ENCODE measurements at places on chromosomes 1 and 21.

DNA sequence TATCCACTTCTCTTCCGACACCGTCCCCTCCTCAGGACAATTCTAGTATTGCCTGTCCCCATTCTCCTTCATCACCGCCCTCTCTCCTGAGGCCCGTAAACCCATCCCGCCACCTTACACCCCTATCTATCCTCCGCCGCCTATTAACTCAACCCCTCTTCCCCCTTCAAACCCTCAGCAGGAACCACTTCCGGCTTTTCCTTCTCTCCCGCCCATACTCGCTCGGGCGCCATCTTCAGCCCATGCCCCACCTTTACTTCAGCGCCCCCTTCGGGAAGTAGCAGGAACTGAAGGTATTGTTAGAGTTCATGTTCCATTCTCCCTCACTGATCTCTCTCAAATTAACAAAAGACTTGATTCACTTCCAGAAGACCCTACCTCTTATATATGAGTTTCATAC is 31.6 kb downstream of the VN1R5 start:
- DNase-seq = no peak

- DNase-seq = no peak
These were observed 538.1 kb upstream of the PTBP2 start for GRCh38 chr1:96183485-96183884.

- DNase-seq = no peak
These were observed 68.4 kb downstream of the EPHB2 start for GRCh38 chr1:22778862-22779520.

GRCh38 chr1:119673171-119673940 is 25.3 kb upstream of the ZNF697 start:
- DNase-seq = no peak

DNA sequence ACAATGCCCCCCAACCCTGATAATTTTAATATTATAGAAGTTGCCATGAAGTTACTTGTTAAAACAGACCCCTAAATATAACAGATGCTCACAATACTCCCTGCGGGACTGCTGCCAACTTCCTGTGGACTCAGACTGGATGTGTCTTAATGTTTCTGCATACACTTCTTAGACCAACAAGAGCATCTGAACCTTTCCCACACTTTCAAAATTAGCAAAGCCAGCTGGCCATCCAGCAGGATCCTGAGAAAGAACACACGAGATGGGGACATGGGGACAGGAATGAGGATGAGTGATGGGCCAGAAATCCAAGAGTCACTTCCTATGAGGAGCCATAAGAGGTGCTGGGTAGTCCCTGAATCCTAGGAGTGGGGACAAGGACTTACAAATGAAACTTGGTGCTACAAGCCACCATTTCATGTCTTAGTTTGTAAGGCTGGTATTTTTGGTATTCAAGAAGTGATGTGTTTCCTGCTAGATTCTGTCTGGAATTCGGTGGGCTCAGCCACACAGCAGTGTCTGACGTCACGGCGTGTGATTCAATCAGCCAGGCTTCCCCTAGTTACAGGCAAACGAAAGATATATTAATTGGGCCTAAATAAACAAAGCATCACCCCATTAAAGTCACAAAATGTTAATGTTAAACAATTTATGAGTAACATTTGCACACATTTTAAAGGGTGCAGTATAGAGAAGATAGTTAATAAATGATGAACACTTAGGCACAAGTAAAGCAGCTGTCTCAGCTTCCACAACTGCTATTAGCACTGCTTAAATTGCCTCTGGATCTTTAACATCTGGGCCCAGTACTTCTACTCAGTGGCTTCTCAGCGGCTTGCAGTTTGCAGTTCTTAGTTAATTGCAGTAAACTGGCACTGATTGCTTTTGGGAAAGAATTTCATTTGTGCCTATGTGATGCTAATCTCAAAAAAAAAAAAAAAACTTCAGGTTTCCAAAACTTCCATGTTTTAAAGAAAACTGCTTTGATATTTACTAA is 41.2 kb upstream of the RGS8 start:
- no peak for DNase-seq

GRCh38 chr21:25560271-25560685 is 47.0 kb downstream of the MRPL39 start:
- DNase-seq = no peak

DNA sequence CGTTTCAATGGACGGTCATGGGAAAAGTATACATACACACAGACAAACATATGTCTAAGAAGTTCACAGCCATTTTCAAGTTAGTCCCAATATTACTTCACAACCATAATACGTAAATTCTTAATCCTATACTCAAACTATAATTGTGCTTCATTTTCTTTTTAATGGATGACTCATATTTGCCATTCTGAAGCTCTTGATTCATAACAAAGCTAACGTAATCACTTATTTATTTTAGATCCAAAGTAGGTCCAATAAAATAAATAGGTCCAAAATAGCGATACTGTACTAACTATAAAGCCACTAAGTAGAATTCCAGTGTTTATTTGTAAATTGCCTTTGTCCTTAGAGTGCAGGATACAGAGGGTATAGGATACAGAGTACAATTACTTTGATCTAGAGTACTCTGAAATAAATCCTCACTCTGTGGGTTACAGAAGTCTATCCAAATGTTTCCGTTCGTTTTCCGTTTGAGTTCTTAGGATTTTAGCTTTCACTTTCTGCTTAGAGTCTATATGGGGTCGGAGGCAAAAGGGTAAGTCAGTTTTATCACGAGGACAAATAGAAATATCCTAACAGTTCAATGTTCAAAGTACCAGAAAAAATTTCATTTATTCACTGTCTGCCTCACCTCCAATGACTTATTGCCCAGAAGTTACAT is 8.8 kb upstream of the C1orf115 start:
- no peak for DNase-seq

GRCh38 chr1:119266386-119266785 is 102.2 kb upstream of the HAO2 start:
- peak; percentile 15 for DNase-seq

- no peak for DNase-seq
These were observed 35.2 kb downstream of the RAP1A start for GRCh38 chr1:111654839-111655238.

GRCh38 chr1:153849487-153850185 is 73.1 kb downstream of the GATAD2B start:
- DNase-seq = peak; percentile 15

GRCh38 chr1:41614818-41615217 is 130.3 kb upstream of the EDN2 start:
- DNase-seq = no peak

- no peak for DNase-seq
These were observed 27.1 kb downstream of the CFAP57 start for GRCh38 chr1:43199093-43199726.

DNA sequence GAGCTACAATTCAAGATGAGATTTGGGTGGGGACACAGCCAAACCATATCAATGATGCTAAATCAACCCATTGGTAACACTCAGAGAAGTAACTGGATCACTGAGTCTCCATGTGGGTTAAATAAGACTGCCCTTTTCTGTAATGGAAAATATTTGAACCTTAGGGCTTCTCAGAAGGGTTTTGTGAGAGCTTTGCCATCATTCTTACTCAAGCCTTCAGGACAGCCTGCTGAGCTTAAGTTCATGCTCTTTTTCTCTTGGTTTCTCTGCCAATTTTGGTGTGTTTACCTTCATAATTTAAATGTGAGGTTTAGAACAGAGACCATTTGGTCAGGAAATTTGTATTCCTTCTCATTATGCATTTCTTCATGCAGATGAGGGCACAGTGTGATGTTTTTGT is 74.7 kb downstream of the DISC1 start:
- DNase-seq = no peak

DNA sequence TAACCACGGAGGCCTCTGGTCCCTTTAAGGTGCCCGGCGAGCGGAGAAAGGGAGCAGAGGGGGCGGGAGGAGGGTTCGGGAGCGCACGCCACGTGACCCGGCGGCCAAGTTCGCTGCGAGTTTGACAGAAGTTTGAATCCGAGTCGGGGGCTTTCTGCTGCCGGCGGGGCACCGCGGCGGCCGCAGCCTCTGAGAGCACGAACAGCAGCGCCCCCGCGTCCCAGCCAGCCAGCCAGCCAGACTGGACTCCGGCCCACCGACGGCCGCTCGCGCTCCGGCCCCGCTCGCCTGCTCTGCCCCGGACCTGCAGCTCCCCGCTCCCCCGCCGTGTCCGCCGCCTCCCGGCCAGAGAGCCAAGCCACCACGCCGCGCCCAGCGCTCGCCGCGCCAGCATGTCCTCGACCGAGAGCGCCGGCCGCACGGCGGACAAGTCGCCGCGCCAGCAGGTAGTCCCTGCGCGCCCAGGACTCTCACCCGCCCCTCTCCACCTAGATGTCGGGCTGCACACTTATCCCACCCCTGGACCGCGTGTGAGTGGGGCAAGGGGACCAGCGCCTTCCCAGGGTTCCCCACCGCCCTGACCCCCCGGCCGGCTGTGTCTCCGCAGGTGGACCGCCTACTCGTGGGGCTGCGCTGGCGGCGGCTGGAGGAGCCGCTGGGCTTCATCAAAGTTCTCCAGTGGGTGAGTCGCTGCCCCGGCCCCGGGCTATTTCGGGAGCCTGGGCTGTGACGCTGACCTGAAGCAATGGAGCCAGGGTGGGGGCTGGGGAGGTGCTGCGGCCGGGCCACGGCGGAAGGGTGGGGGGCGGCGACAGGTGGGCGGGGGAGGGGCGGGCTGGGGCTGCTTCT is at the start of gene SYPL2:
Gene SYPL2 (plus strand): TSS at position 95 of the 849 bp plus-strand sequence. CDS start 298 bp downstream, at position 393.
- no peak for DNase-seq

DNA sequence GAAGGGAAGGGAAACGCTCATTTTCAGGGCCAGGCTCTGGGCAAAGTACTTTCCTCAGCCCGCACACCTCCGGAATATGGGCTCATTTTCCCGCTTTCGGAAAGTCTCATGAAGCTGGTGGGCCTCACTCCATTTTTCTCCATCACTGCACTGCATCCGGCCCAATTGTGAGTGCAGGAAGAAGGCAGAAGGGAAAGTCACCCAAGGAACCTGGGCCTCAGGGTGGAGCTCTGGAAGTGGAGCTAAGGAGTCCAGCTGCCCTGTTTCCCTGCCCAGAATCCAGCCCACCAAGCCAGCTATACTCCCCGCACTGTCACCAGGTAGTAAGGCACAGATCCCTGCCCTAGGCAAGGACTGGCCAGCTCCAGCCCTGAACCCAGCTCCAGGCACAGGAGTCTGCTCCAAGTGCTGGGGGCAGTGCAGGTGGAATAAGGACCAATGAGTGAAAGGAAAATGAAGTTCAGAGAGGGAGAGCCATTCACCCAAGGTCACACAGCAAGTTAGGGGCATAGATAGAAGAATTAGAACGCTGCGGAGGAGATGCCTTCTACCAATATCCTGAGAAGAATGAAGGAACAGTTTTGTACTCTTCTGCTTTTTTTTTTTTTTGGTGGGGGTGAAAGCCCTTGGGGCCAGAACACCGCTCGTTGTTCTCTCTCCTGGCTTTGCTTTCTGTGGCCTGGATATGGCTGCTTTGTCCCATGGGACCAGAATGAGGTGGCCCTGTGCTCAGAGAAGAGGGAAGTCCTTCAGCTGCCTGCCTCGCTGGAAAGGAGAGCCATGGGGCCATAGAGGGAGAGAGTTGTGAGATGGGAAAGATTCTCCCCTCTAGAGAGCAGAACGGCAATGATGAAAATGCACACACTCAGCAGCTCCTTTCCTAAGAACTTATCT is 10.0 kb downstream of the LRP8 start:
- no peak for DNase-seq

- no peak for DNase-seq
These were observed 27.5 kb downstream of the SH3BGR start for GRCh38 chr21:39479164-39479813.

- no peak for DNase-seq
These were observed 623 bp downstream of the PTPRF start for GRCh38 chr1:43531107-43531905.

DNA sequence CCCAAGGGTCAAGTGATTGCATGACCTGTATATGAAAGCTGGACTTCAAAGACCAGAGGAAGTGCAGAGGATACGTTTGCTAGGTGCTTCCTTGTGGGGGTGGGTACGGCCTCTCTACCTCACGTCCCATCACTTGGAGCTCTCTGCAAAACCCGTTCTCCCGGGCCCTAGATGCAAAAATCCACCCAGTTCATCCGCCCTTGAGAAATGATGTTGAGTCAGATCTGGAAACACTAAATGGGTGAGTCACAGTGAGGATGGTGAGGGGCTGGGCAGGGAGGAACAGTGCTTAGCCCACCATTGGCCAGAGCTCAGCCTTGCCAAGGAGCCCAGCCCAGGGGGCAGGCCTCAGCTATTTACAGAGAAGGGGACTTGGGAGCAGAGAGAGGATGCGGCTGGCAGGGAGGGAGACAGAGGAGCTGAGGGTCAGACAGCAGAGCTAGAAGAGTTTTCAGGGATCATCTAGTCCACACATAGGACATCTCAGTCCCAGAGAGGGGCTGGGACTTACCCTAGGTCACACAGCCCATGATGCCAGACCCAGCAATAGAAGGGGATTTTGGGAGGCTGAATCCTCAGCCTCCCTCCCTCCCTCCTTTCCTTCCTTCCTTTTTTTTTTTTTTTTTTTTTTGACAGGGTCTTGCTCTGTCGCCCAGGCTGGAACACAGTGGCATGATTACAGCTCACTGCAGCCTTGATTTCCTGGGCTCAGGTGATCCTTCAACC is 14.6 kb downstream of the ARHGEF10L start:
- DNase-seq = no peak

GRCh38 chr1:91545506-91546300 is 45.1 kb downstream of the CDC7 start:
- DNase-seq = no peak

DNA sequence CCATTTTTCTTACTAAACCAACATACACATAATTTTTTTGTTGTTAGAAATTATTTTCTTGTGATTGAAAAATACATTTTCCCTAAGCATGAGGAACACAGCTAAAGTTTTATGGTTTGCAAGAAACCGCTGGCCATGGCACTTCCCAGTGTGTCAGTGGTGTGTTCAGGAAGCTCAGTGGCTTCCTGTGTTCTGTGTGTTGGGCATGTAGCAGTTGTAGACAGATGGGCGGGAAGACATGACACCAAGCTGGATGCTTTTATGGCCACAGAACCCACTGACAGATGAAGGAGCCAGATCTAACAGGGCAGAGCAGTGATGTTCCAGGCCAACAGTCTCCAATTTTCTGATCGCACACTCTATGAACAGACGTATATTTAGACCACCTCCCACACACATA is 119.8 kb downstream of the GALNT2 start:
- no peak for DNase-seq

- no peak for DNase-seq
These were observed 98.9 kb upstream of the KCNK1 start for GRCh38 chr1:233514946-233515391.

Measured in stimulated activated naive CD8-positive, alpha-beta T cell treated with anti-CD3 and anti-CD28 coated beads, Interleukin-15, amount 100 ng/mL, for 72 hours (primary cell).